Gastroesophageal sphincter (tissue), 4 donors: ENCODE measurements at places on chromosomes 6 and 20.
A peak's percentile ranks its signal among the peaks of the same experiment; 100 is the strongest.

DNA sequence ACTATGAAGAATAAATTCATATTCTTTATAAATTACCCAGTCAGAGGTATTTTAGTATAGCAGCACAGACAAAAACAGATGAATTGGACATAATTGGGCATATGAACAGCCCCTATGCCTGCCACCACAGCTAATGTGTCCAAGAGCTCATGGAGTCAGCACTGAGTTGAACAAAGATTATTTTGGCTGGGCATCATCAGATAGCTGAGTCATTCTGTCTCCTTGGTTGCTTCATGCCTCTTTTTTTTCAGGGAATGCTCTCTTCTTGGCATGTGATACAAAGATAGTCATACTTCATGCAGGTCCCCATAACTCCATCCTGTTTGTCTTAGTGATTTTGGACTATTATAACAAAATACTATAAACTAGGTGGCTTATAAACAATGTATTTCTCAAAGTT, 275.6 kb downstream of the TENT5A start:
- ATAC-seq: no peak

DNA sequence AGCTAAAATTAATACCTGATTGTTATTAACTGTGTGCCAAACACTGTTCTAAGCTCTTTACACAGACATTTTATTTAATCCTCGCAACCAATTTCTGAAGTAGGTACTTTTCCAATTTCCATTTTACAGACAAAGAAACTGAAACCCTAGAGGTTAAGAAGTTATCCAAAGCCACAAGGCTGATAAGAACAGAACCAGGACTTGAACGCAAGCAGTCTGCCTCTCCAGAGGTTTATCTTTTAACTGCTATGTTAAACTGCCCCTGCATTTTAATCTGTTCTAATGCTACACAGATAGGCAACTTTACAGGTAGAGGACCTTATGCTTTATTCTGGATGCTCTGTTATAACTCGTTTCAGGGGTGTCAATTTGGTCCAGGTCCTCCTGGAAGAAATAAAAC, 118.2 kb downstream of the SLC16A10 start:
- no peak for ATAC-seq

- peak; percentile 84 for ATAC-seq
Observed at GRCh38 chr20:59006864-59007664, at the start of gene CTSZ. Gene CTSZ (minus strand): TSS chr20:59007254. CDS start chr20:59007128, 126 bp downstream.

DNA sequence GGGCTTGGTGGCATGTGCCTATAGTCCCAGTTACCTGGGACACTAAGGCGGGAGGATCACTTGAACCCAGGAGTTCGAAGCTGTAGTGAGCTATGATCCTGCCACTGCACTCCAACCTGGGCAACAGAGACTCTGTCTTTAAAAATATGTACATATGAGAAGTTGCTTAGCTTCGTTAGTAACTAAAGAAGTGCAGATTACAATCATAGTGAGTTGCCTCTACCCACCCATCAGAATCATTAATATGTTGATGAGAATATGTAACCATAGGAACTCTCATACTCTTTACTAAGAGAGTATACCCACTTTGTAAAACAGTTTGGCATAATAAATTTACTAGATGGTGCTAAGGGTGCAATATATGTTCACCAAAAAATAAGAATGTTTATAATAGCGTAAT, 54.0 kb downstream of the EFHC1 start:
- ATAC-seq: no peak

GRCh38 chr20:4533368-4534133, 188.2 kb upstream of the PRND start:
- no peak for ATAC-seq

DNA sequence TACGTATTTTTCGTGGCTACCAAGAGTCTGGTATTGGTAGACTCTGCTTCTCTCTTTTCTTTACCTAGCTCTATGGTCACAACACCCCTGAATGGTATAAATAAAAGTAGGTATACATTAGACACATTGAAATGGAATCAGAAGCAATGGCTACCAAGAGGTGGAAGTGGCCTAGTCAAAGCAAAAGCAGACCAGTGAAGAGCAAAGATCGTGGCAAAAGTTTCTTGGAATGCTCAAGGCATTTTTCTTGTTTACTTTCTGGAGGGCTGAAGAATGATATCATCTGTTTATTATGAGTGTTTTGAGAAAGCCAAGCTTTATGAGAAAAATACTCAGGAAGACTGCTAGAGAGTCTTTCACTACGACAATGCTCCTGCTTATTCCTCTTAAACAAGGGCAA, 28.6 kb upstream of the MOCS1 start:
- no peak for ATAC-seq

GRCh38 chr20:4082406-4083097, 67.2 kb upstream of the RNF24 start:
- no peak for ATAC-seq

DNA sequence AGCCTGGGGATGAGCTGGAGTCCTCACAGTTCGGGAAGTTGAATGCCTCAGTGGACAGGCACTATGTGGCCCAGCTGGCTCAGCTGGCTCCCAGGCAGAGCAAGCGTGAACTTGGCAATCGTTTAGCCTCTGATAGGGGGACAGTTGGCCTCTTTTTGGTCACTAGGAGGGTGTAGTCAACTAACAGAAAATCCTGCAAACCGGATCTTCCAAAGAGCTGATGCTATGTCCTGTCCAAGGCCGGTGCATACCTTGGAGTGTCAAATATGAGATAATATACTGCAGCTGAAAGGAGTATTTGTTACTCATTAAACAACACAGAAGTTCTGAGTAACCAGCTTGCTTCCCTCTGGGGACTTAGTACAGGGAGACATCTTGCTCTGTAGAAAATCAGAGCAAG, 126.2 kb upstream of the EXOC2 start:
- no peak for ATAC-seq

- ATAC-seq: no peak
Observed at GRCh38 chr6:169963581-169964297, 212.3 kb downstream of the ERMARD start.

- no peak for ATAC-seq
Observed at GRCh38 chr20:17500271-17500670, 30.9 kb downstream of the BFSP1 start.
